PC-3 (cell line): ENCODE measurements at places on chromosomes 4 and X. TPM values are rescaled to one million over a fixed set of nuclear protein-coding genes. Genes with fewer than 3 reads are reported as not detected.
A peak's percentile ranks its signal among the peaks of the same experiment; 100 is the strongest.

- DNase-seq = no peak
Observed at GRCh38 chr4:7877176-7877575, 62.5 kb downstream of the AFAP1 start.

DNA sequence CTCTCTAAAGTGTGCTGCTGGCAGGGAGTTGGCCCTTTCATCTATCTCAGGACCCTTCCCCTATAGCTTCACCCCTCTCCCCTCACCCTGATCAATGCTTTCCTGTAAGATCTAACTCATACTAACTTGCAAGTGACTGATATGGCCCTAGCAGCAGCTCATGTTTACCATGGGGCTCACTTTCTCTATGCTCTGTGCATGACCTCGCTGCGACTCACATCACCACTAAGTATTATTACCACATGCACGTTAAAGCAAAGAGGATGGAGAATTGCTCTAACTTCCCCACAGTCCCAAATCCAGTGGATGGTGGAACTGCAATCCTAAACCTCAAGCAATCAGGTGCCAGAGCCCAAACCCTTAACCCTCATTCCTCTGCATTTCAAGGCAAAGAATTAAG, 626.6 kb downstream of the MID1IP1 start:
- peak; percentile 15 for DNase-seq

- DNase-seq = peak; percentile 79
Observed at GRCh38 chr4:74056114-74056857, 17.8 kb upstream of the CXCL3 start.

DNA sequence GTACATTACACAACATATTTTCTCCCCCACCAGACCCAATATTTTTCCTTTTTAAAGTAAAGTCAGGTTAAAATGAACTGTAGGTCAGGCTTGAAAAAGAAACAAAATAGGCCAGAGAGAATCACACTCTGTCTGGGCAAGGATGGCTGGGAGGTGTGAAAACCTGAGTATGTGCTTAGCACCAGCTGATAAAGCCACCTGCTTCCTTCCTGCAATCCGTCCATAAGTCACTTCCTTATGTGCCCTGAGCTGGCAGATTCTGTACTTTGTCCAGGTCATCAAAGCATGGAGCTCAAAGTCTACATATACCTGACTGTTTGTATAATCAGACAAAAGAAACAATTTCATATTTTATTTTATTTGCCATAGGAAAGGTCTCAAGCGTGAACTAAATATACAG, 37.7 kb downstream of the ANTXR2 start:
- no peak for DNase-seq

GRCh38 chrX:150483356-150483985, 85.0 kb upstream of the MTM1 start:
- no peak for DNase-seq

DNA sequence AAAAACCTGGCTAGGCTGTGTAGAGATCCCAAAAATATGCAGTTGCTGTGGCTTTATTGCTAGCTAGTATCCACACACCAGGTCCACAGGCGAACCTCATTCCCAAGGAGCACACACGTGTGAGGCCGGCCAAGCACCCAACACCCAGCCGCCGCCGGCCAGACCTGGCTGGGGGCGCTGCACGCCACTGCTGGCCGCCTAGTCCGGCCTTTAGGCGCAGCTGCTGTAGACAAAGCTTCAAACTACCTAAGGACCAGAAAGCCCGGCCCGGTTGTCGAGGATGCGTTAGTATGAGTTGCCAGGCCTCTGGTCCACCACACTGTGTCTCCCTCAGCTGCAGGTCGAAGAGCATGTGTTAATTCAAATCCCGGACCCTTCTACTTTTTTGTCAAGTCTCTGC, 3.1 kb downstream of the POU3F4 start:
- no peak for DNase-seq

- DNase-seq = peak; percentile 56
Observed at GRCh38 chr4:23290656-23291055, 597.9 kb downstream of the GBA3 start.

- peak; percentile 49 for DNase-seq
Observed at GRCh38 chr4:103375278-103375677, 177.1 kb upstream of the CENPE start.

DNA sequence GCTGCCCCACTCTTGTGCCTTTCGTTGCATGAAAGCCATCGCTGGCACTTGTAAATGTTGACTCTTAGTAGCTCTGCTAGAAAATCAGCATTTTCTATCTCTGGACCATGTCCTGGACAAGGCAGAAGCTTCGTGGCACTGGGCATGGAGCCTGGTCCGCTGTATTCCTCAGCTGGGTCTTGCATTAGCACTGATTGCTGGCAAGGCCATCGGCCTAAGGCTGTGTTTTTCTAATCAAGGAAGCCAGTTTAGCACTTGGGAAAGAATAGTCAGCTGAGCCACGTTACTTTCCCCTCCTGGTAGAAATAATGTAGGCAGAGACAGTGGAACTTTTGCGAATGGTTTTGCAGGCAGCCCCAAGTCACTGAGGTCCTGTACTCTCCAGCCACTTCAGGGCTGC, 180.2 kb upstream of the EOLA2 start:
- no peak for DNase-seq

- DNase-seq = no peak
Observed at GRCh38 chr4:120704538-120704937, 218.0 kb downstream of the PRDM5 start.

- no peak for DNase-seq
Observed at GRCh38 chr4:8655411-8656184, 63.0 kb downstream of the CPZ start.

- no peak for DNase-seq
Observed at GRCh38 chr4:2827071-2827873, 16.4 kb upstream of the ADD1 start.

DNA sequence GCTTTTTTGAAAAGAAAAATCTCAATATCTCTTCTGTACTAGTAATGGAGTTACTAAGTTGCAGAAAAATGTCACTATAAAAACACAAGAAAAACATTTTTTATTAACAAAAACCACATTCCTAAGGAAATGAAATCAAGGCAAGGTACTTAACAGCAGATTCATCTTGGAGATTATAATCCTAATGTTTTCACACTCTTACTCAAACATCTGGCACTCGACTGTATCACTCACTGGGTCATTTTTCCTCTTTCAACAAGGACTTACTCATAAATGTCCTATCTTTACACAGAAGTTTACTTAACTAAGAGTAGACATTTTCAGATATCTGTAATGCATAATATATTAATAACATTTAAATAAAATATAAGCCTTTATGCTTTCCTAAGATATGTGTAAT, 216.6 kb downstream of the NR3C2 start:
- no peak for DNase-seq

The GSX2 gene
- total RNA-seq = not detected in 2 replicates

The TRPC5OS gene
- not detected in 2 replicates for total RNA-seq

The ENOPH1 gene
- total RNA-seq = 32.0 and 37.5 TPM in 2 replicates

The HDAC6 gene
- 58.0 and 61.7 TPM in 2 replicates for total RNA-seq

The PLP1 gene
- total RNA-seq = not detected in 2 replicates

The PAGE4 gene
- total RNA-seq = not detected in 2 replicates
